ENCODE measurements at places on chromosomes 4 and X. TPM values are rescaled to one million over a fixed set of nuclear protein-coding genes. Genes with fewer than 3 reads are reported as not detected.

Gene PFKFB1
- 0.29 TPM for total RNA-seq

Gene MTMR1
- 17.6 TPM for total RNA-seq

Gene FGA
- total RNA-seq, result 0.84 TPM

Gene ZDHHC15
- 0.23 TPM for total RNA-seq

Gene FAT4
- 2.5 TPM for total RNA-seq

Gene LIMCH1
- 9.6 TPM for total RNA-seq

Gene UGT2B17
- 1,338 TPM for total RNA-seq

GRCh38 chr4:60945641-60946040 lies 254.5 kb upstream of the ADGRL3 start:
- DNase-seq, result no peak

DNA sequence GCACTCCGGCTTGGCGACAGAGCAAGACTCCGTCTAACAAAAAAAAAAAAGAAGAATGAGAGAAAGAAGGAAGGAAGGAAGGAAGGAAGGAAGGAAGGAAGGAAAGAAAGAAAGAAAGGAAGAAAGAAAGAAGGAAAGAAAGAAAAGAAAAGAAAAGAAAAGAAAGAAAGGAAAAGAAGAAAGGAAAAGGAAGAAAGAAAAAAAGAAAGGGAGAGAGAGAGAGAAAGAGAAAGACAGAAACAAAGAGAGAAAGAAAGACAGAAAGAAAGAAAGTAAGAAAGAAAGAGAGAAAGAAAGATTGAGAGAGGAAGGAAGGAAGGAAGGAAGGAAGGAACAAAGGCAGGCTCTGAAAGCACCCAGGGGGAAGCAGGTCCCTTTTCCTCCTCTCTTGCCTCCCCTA lies 336.6 kb upstream of the GATB start:
- DNase-seq, result no peak

DNA sequence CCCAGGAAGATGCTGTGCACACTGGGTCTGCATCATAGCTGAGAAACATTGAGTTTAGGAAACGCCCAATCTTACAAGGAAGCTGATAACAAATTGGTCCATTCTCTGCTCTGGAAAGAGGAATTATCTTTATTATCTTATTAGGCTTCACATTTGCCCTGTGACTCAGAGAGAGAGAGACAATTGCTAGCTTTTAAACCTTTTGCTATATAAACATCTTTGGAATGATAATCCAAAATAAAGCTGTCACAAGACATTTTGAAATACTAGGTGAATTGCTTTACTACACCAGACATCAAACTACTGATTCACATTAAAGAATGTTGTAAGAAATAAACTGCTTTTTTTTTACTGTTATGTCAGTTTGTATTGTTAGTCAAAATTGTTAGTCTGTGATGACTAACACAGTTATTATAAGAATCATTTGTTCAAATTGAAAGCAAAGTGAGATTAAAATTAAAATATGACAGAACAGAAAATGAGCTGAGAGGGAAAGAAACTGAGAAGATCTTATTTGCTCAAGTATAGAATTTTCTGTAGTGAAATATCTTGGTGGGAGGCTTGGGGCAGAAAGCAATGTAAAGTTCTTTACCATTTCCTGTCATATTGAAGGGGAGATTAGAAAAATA lies 765.4 kb upstream of the PCDH10 start:
- no peak for DNase-seq

DNA sequence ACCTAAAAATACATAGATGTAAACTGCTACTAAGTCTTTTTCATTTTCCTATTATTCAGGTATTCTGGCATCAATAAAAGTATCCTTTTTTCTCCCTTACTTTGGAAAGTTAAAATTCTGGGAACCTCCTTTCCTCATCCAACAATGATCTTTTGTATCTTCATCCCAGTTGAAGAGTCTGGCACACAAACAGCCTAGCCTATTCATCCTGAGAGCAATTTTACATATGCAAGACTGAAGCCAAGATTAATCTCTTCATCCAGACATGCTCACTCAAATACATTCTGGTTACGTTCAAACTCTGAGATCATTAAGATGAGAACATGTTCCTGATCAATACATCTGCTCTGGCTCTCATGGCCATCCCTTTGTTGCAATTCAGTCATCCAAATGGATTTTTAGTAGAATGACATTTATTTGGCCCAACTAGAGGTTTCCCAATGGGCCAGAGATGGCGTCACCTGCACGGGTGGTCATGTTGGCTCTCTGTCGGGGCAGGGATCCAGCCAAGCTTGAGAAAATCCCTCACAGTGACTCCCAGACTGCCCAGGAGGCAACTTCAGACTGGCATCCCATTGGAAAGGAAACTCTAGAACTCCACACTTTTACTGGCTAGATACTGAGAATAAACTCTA lies 135.3 kb upstream of the VCX2 start:
- DNase-seq, result no peak

- DNase-seq, result no peak
Measured at GRCh38 chr4:78638337-78639172, 87.0 kb downstream of the ANXA3 start.

- DNase-seq, result no peak
Measured at GRCh38 chrX:24732766-24733500, 39.2 kb downstream of the POLA1 start.

GRCh38 chr4:51859476-51860031 lies 16.6 kb downstream of the DCUN1D4 start:
- DNase-seq, result no peak

- DNase-seq, result no peak
Measured at GRCh38 chr4:41135801-41136200, 78.5 kb downstream of the APBB2 start.

GRCh38 chr4:1495416-1496115 lies 89.3 kb upstream of the NKX1-1 start:
- DNase-seq, result no peak

DNA sequence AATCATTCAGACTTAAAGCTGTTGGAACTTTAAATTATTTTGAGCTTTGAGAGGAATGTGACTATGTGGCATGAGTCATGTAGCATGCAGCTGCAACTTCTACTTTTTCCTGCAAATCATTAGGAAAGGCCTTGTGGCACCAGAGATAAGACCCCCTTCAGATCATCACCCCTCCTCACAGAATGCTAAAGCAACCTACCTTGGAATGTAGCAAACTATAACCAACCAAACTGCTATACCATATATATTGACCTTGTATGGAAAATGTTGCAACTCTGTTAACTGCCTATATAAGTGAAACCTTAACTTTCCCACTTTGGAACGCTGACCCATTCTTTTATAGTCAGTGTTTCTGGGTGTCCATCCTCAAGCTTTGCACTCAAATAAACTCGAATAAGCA lies 32.0 kb downstream of the ATXN3L start:
- no peak for DNase-seq

DNA sequence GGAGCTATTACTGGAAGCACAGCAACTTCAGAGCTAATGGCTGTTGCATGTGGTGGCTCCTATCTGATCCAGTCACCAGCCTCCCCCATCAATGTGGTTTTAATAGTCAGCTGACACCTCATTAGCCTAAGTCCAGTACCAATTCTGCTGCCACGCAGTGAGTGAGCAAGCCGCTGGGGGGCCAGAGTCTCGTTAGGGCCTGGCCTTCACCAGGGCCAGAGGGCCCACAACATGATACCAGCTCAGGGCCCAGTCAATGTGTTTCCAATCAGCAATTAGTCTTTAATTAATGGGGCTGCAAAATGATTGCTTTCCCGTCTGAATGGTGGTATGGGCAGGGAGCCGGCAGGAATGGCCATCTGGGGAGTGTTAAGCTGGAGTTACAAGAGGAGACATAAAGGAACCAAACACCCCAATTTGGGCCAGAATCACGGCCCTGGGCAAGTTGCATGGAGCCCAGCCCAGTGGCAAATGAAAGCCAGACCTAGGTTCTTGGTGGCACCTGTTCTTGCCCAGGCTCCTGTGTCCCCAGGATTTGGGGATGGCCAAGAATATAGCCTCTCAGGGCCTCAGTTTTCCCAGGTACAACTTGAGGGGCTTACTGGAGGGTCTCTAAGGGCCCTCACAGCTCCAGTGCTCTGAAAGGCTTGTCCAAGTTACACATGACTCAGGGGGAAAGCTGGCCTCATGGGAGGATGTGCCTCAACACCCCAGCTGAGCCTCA lies 119.2 kb downstream of the EFNB1 start:
- no peak for DNase-seq

DNA sequence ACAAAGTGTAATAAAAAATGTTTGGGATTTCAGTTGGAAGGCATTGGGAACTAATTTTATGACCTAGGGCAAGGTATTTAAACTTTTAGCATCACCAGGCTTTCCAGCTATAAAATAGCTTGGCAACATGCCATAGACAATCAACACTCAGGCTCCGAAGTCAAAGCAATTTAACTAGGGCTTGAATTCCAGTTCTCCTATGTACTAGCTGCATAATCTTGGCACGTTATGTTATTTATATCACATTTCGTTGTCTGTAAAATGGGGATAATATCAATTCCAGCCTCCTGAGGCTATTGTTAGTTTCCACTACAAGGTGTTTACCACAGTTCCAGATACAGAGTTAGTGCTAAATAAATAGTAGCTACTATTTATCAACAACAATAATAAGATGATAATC lies 78.8 kb downstream of the DMD start:
- DNase-seq, result no peak

- no peak for DNase-seq
Measured at GRCh38 chr4:47221721-47222120, 190.4 kb downstream of the GABRB1 start.

- DNase-seq, result no peak
Measured at GRCh38 chrX:43968359-43968781, 4.8 kb downstream of the NDP start.

- DNase-seq, result no peak
Measured at GRCh38 chr4:130485371-130485770, 1389.4 kb downstream of the C4orf33 start.
